ENCODE measurements at places on chromosomes 11 and 22.

DNA sequence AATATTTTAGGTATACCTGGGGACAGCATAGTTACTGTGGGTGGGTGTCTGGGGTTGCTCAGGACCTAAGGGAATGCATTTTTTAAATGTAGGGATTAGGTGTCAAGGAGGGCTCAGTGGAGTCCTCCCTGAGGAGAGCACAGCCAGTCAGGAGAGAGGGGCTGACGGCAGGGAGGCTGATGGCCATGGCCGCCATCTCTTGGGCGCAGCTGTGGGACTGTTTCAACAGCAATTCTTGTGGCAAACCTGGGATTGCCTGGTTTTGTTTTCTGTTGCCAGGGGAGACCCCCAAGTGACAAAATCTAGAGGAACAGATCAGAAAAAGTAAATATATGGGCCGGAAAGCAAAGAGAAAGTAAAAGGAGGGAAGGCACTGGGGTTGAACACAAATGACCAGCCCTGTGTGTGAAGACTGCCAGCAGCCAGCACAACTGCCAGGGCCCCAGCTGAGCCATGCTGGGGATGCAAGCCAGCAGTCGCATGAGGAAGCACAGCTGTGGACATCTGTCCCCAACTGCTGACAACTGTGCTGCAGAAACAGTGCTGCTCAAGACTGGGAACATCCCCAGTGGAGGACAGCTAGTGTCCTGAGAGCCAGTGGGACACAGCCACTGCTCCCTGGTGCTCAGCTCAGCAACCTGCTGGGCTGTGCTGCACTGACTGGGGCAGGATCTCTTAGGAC is 10.5 kb downstream of the MIF start:
- DNase-seq: no peak

- no peak for DNase-seq
Observed at GRCh38 chr11:79285756-79286155, 155.1 kb downstream of the TENM4 start.

- no peak for DNase-seq
Observed at GRCh38 chr11:85854212-85854556, 999 bp upstream of the CCDC83 start.

- no peak for DNase-seq
Observed at GRCh38 chr11:10716122-10716521, 22.6 kb upstream of the IRAG1 start.

- no peak for DNase-seq
Observed at GRCh38 chr22:48432781-48433518, 1394.7 kb downstream of the BRD1 start.

DNA sequence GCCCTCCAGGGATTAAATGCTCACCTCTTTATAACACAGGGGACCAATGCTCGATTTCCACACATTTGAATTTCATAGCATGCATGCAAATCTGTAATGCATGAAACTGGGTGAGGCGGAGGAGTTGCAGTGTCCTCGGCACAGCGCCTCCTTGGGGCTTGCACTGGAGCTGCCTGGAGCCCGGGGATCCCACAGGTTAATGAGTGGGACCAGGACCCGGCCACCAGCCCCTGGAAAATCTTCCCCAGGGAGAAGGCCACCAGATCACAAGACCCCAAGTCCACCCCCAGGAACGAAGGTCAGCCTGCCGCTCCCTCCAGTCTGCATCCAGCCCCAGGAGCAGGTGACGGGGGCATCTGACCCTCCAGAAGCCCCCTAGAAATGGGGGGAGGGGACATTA is 119.1 kb downstream of the MN1 start:
- no peak for DNase-seq
